ENCODE measurements at places on chromosomes 3 and 15.

GRCh38 chr15:22881739-22882440 is 43.4 kb downstream of the NIPA2 start:
- no peak for DNase-seq

GRCh38 chr15:28920781-28921331 is 35.1 kb downstream of the APBA2 start:
- no peak for DNase-seq

DNA sequence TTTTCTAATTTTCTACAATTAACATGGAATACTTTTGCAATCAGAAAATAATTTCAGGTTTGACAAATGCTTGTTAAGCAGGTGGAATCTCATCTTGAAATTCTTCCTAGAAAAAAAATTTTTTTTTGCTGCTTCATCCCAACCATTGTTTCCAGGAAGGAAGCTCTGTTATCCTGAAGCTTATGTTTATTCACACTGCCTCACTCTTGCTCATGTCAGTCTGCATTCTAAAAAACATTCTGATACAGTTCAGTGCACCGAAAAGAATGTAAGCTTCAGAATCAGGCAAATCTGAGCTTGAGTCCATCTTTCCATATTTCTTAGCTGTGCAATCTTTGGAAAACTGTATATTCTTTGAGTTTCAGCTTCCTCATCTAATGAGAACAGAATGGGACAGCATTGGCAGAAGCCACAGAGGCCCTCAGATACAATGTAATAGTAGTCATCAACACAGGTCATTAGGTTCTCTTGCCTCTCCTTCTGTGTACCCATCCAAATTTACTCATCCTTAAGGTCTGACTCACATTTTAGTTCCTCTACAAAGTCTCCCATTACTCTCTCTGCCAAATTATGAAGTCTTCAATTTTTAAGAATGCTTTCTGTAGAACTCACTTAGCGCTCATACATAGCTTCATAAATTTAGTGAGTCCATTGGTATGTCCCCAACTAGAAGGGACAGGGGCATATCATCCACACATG is 881.8 kb upstream of the NR2F2 start:
- DNase-seq, result no peak

DNA sequence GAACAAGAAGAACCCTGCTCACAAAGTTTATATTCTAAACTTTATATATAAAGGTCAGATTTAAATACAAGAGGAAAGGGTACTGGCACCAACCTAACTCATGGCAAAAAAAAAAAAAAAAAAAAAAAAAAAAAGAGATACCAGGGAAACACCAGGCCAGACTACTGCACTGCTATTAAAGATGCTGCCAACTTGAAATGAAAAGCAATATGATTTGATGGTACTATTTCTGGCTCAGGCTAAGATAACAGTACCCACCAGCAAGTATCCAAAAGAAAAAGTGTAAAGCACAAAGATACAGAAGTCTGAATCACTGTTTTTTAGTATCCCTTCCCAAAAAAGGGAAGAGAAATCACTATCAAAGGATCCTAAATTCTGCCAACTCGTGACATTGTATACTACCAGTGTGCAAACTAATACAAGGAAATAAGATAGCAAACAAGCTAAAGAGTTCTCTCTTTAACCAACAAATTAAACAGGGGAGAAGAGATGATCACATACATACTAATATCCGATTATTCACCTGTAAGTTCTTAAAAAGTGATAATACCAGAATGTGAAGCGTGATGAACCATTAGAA is 28.4 kb downstream of the PEAK1 start:
- DNase-seq, result no peak

- no peak for DNase-seq
These were observed 20.1 kb downstream of the OSBPL10 start for GRCh38 chr3:31960793-31961431.

GRCh38 chr3:161337311-161337710 is 34.0 kb downstream of the SPTSSB start:
- DNase-seq, result no peak

DNA sequence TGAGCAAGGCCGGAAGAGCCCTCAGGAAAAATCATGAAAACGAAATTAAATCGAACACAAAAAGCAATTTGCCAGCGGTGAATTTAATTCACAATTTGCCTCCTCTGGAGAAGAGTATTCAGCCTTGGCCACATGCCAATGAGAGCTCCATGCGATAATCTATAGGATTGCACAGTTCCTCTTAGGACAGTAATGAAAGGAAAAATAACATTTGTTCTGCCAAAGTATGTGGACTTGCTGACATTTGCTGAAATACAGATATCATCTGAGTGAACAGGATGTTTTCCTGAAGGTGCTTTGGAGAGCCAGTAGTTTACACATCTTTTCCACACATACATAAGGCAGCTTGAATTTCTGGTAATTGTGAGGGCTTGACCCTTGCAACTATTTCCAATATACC is 188.6 kb upstream of the PDZRN3 start:
- no peak for DNase-seq

DNA sequence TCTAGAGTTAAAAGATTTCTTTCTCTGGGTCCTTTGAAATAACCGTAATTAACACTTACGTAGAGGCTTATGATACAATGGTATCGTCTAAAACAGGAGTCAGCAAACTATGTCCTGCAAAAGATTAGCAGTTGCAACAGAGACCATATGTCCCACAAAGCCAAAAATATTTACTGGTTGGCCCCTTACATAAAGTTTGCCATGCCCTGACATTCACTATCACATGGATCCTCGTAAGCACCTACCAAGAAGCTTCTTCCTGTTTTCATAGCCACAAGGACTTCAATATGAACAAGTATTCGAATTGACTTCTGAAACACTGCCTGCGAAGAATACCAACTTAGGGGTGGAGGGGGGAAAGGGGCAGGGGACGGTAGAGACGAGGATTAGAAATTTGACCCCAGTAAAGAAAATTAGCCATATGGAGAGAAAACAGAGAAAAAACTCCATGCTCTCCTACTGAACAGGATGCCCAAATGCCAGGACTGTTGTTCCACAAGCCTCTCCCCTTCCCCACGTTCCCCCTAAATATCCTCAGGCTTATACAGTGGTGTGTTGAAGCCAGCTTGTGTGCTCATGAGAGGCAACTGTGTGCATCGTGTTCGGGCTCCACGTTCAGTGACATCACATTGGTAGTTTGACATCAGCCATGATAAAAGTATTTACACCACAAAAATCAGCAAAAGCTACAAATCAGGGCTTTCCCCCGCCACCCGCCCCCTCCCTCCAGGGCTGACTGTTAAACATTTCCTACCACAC is 144.1 kb upstream of the HES1 start:
- no peak for DNase-seq

- DNase-seq, result no peak
These were observed 210.5 kb upstream of the TLE3 start for GRCh38 chr15:70308011-70308734.

Measured in DMS153 (cell line).